ENCODE measurements at places on chromosomes 1 and 21.

DNA sequence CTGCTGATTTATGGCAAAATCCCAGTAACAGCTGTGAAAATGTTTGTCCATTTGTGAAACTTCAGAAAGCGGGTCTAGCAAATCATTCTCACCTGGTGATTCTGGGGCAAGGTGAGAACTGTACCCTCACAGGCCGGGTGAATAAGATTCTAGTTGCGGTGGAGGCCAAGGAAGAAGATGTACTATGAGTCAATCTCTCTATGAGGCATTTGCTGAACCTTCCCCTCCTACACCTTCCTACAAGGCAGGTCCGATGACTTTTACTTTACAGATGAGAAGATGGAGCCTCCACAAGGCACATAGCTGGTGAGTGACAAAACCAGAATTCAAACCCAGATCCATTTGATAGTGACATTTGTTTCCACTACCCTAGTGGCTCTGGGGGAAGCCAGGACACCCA, 72.7 kb downstream of the BACH1 start:
- no peak for DNase-seq

DNA sequence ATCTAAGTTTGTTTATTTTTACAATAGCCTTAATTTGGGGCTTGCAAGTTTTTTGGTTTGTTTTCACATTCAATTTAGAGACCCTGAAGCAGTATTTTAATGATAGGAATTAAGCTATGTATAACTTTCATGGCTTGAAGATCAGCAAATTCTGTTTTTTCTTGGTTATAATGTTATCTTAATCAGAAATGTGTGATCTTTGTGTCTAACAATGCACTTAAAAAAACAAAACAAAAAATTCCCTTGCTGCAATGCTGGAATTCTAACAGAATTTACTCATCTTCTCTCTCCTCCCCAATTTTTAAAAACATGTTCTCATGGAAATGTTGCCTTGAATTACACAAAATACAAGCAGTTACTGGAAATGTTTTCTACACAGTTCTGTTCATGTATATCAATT, 113.1 kb downstream of the OLFML2B start:
- no peak for DNase-seq

GRCh38 chr21:45036630-45037029, 37.8 kb upstream of the ADARB1 start:
- no peak for DNase-seq

DNA sequence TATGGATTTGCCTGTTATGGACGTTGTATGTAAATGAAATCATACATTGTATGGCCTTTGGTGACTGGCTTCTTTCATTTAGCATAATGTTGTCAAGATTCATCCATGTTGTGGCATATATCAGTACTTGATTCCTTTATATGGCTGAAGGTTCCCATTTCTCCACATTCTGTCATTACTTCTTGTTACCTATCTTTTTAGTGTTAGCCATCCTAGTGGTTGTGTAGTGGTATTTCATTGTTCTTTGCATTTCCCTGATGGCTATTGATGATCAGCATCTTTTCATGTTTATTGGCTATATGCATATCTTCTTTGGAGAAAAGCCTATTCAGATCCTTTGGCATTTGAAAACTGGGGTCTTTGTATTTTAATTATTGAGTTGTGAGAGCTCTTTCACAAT, 39.8 kb upstream of the PODN start:
- no peak for DNase-seq

- DNase-seq: no peak
Observed at GRCh38 chr1:115218034-115218405, 120.0 kb downstream of the NGF start.

DNA sequence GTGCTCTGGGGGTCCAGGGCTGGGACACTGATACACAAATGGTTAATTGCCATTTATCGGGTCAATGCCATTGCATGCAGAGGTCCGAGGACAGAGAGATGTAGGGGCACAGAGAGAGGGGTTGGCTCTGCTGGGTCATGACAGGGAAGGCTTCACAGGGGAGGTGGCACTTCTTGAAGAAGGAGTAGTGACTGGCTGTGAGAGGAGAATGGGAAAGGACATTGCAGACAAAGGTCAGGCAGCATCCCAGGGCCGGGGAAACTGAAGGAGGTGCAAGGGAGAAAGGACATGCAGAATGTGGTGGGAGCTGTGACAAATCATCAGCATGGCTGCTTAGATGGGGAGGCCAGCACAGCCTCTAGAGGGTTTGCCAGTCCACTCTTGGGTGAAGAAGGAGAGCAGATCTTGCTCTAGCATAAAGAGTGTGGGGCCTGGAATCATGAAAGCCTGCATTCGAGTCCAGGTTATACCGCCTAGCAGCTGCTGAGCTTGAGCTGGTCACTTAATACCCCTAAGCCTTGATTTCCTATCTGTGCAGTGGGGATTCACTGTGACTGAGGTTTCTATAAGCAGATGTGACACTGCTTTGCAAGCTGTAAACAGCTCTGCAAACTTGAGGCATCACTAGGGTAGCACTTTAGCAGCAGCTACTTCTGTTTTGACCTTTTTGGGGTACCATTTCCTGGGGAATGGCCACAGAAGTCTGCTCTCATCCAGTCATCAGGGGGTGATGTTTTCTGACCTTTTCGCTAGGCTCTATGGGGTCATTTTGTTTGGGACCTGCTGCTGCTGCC, 59.2 kb upstream of the EPS8L3 start:
- no peak for DNase-seq

DNA sequence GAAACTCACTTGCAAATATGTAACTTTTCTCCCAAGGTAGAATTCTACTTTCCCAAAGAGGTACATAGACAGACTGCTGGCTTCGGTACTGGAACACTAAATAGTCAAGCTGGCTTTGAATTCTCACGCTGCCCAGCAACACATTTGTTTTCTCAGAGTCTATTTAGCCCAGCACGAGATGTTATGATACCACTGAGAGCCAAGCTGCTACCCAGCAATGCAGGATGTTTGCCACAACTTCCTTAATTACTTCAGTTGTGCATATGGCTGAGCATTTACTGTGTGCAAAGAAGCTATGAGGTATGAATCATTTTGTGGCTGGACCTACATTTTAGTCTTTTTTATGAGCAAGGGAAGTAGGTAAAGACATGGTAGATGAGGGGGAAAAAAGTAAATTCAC, 793.2 kb downstream of the PLA2G4A start:
- no peak for DNase-seq

- DNase-seq: no peak
Observed at GRCh38 chr1:34603594-34603993, 151.3 kb upstream of the GJB5 start.

DNA sequence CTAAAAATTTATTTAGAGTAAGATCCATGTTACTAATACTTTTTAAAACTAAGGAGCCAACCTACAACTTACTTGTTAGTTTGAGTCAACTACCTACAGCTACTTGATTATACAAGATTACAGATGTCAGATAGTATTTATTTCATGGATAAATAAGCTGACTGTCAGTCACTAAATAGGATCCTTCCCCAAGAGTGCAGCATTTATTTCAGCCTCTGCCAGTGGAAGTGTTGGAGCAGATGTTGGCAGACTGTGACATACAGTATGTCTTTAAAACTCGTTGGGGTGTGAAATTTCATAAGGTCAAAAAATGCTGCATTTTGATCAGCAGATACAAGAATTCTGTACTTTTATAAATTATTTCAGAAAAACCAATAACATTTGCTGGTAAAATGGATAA, 156.2 kb downstream of the AKT3 start:
- no peak for DNase-seq

GRCh38 chr1:151715726-151716404, 738 bp downstream of the CELF3 start:
- DNase-seq: no peak

DNA sequence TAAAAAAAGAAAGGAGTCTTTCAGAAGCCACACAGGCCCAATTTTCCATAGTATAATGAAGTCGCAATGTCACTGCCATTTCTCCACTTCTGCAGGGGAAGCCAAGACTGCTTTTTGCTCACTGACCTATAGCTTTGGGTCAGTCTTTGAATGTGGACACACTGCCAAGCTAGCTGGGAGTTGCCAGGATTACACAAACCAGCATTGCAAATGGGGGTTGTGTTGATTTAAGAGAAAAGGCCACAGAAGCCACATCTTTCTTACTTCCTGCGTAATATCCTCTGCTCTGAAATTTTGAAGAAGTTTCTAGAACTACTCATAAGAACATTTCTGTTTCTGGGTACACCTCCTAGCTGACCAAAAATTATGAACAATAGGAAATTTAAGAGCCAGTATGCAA, 45.8 kb upstream of the SAMSN1 start:
- DNase-seq: no peak

- DNase-seq: no peak
Observed at GRCh38 chr1:21620496-21620895, 48.7 kb downstream of the RAP1GAP start.

DNA sequence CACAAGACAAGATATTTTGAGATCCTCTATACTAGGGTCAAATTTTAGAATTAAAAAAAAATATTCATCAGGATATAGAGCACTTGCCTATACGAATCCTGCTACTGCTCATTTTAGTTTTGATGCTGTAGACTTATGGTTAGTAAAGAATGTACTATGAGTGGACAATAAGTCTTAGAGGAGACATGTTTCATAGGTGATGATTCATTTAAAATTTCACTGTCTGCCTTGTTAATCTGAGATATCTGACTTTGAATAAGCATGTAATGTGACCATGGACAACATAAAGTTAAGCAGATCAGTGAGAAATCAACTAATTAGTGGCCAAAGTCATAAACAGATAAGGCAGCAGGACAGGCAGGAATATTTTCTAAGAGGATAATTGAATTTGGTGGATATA, 106.8 kb upstream of the HP1BP3 start:
- DNase-seq: no peak

GRCh38 chr1:58162952-58163550, 383.5 kb downstream of the OMA1 start:
- DNase-seq: peak; percentile 28

DNA sequence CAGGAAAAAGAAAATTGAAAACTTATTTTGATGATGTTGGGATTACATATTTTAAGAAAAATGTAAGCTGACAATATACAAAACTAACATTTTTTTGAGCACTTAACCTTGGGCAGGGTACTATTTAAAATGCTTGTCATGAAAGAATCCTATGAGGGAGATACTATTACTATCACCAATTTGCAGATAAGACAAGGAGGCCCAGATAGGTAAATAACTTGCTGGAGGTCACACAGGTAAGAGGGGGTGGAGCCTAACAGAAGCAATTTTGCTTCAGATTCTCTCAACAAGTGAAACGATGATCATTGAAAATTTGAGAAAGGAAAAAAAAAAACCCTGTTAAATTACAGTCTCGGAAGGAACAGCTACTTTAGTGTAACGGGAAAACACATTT, 1.2 kb downstream of the GART start:
- DNase-seq: no peak

- no peak for DNase-seq
Observed at GRCh38 chr1:14372526-14372925, 226.0 kb upstream of the KAZN start.

- DNase-seq: peak; percentile 85
Observed at GRCh38 chr21:36783612-36784374, 84.9 kb downstream of the SIM2 start.

DNA sequence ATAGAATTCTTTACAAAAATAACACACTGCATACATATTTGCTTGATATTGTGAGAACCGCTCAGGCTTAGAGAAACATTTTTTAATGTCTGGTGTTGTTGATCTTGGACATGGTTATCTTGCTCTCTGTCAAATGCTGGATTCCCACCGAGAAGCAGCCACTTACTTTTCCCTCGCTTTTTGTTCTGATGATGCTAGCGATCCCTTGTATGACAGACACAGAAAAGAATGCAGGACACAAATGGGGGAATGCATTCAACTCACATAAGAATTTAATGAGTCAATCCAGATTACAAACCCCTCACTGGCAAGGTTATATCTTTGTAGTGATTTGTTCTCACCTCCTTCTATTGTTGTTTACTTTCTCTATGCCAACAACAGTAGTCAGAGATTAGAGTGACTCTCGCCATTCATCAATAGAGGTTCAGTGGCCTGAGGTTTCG, 76.8 kb upstream of the AKT3 start:
- peak; percentile 79 for DNase-seq

DNA sequence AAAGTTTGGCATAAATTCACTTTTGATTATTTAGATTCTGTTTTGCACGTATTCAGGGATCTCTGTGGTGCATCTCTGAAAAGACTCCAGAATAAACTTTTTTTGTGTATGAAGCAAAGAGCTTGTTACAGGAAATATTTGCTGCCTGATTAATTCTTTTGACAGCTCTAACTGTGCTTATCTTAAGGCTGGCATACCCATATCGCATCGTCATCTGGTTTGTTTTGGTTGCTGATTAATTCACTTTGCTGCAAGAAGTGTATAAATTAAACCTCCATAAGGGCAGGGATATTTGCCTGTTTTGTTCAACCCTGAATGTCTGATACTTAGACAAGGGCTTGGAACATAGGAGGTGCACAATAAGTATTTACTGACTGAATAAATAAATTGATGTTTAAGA, 17.5 kb upstream of the DUSP10 start:
- DNase-seq: no peak

- DNase-seq: no peak
Observed at GRCh38 chr1:11836955-11837766, 10.4 kb downstream of the NPPA start.

- DNase-seq: peak; percentile 71
Observed at GRCh38 chr21:45439161-45439872, 34.4 kb downstream of the COL18A1 start.

- DNase-seq: peak; percentile 33
Observed at GRCh38 chr1:151282883-151283725, 1.0 kb downstream of the ZNF687 start.

DNA sequence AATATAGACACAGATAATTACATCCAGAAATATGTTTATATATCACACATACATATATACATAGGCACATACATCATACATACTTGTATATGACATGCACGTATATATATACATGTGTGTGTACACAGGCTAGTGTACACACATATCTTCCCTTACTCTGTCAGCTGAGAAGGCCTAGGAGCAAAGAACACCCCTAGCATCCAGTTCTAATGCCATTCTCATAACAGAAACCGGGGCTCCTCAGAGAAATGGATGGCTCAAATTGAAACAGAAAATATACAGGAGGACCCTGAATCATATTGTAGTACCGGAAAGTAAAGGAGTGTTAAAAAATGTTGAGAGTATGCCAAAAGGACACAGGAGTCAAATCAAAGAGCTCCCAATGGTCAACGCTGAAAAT, 19.7 kb upstream of the HYI start:
- no peak for DNase-seq

- no peak for DNase-seq
Observed at GRCh38 chr1:110293601-110294104, 45.5 kb upstream of the RBM15 start.

GRCh38 chr1:179984942-179985341, 30.3 kb downstream of the CEP350 start:
- no peak for DNase-seq

DNA sequence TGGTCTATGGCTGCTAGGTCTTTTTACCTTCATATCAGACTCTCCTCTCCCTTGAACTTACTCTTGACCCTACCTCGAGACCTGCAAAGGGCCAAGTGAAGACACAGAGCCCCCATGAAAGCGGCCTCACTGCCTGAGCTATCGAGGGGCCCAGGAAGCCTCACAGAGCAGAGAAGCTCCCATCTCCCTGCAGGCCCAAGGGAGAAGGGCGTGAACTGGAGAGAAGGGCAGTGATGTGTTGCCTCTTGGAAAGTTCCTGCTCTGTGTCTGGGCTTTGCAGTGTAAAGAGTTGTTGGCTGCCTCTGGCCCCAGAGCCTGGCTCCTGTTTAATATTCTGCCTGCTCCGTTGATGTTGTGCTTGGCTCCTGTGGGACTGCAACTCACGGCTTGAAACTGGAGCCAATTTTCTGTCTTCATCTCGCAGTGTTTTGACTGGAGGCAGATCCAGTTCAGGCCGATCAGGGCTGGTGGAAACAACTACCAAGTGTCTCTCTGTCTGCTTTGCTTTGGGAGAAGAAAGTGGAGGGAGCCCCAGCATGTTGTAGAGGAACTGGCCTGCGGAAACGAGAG, 4.3 kb downstream of the SERTAD4 start:
- no peak for DNase-seq
